ENCODE measurements at places on chromosomes 1 and 21.
A peak's percentile ranks its signal among the peaks of the same experiment; 100 is the strongest.

DNA sequence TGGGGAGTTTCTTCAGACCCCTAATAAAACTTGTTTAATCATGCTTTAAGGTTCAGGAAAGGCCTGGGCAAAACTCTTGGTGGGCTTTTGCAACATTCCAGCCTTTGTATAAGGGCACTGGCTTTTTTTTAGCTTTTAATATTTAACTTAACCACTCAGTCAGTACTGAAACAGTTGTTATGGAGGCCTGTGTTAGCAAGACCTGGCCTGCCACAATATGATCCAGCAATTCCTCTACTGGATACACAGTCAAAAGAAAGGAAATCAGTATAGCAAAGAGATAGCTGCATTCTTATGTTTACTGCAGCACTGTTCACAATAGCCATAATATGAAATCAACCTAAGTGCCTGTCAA, 75.1 kb upstream of the COG2 start:
- no peak for DNase-seq

DNA sequence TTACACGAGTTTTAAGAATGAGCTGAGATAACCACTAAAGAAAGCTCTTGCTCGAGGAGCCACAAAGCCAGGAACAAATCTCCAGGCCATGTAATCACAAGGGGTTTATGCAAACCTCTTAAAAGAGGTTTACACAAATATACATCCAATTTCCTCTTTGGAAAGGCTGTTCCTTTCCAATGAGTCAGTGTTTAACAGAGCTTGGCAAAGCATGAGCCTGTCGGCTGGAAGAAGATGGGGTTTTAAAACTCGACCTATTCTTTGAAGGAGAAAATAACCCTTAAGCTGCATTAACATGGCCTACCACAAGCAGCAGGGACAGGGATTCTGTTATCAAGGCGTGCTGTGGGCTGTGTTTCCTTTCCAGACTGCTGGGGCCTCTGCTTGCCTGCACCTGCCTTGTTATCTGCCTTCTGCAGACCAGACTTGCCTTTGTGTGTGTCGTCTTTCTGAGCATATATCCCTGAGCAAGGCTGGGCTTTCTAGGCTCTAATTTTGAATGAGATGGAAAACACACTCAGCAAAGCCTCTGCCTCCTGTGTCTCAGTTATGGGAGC, 40.6 kb upstream of the CYP2J2 start:
- DNase-seq: no peak

- DNase-seq: no peak
Observed at GRCh38 chr1:61797045-61797755, 54.9 kb downstream of the PATJ start.

- DNase-seq: no peak
Observed at GRCh38 chr1:52651904-52652303, 18.9 kb downstream of the SHISAL2A start.

DNA sequence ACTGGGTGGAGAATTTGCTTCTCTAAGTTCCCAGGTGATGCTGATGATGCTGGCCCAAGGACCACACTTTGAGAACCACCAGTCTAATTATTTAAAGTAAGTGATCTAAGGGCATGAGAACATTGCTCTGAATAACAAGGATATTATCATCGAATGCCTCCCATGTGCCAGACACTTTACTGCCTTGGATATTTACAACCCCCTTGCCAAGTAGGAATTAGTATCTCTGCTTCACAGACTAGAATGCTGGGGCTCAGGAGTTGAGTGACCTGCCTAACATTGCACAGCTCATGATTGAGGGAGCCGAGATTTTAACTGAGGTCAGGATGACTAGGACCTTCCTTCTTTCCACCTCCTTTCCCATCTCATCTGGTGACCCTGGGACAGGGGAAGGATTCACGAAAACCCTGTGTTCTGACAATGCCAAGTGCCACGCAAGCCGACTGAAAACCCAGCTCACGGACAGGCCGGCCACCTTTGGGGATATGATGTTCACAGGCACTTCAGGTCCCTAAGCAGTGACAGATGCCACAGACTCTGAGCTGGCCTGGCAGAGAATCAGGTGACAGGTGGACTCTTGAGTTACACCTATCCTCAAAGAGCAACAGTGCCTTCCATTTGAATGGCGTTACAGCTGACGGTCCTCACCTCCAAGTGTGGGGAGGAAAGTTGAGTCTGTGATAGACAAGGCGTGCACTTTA, 230.7 kb downstream of the TOMM20 start:
- DNase-seq: peak; percentile 45

- no peak for DNase-seq
Observed at GRCh38 chr1:26771643-26772321, 16.0 kb upstream of the PIGV start.

- DNase-seq: no peak
Observed at GRCh38 chr1:196400478-196401451, 207.5 kb downstream of the KCNT2 start.

GRCh38 chr21:29215709-29216108, 83.0 kb upstream of the BACH1 start:
- DNase-seq: no peak
